NCI-H1417 (cell line): ENCODE measurements at places on chromosomes 3 and 15.
A peak's percentile ranks its signal among the peaks of the same experiment; 100 is the strongest.

- no peak for DNase-seq
Observed at GRCh38 chr15:58705105-58705504, 44.4 kb downstream of the ADAM10 start.

- no peak for DNase-seq
Observed at GRCh38 chr3:46293991-46294833, 52.0 kb downstream of the CCR3 start.

DNA sequence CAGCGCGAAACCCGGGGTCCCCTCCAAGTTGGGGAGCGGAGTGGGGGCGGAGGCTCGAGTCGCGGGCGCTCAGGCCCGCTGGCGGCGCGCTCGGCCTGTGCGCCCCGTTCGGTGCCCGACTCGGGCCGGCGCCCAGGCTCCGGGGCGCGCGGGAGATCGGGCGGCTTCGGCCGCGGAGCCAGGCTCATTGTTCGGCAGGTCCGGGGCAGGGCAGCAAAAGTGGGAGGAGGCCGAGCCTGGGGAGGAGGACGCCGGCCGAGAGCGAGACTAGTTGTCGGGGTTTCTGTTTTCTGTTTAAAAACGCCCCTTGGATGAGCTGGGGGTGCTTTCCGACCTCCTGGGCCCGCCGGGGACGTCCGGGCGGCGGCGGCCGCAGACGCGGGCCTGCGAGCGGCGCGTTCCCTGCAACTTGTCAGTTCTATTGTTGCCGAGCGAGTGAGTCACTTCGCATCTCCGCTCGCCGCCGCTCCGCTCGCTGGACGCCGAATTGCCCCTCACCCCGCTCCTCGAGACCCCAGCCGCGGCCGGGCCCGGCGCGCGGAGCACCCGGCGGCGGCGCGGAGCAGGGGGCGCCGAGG is 676 bp downstream of the TCF12 start:
- DNase-seq, result peak; percentile 20

GRCh38 chr3:101833446-101833974 is 15.8 kb upstream of the NFKBIZ start:
- DNase-seq, result no peak

DNA sequence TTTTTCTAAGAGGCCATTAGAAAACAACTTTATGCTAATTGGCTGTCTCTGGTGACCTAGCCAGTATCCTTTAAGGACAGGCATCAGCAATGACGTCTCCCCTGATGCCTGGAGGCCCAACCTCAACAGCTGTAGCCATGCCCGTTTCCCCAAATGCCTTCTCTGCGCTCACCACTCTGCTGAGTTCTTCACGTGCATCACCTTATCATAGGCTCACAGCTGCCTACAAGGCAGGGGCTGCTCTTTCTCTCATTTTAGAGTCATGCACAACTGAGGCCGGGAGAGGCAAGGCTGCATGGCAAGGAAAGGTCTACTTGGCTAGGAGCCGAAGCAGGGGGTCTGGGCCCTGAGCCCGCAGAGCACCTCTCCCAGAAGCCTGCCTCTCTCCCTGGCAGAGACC is 43.9 kb upstream of the SEC13 start:
- no peak for DNase-seq

- no peak for DNase-seq
Observed at GRCh38 chr3:30604093-30604492, 2.3 kb upstream of the TGFBR2 start.

GRCh38 chr3:28114893-28115292 is 126.5 kb upstream of the CMC1 start:
- no peak for DNase-seq

- DNase-seq, result peak; percentile 33
Observed at GRCh38 chr15:50229336-50229735, 36.2 kb downstream of the HDC start.

- no peak for DNase-seq
Observed at GRCh38 chr3:14525685-14526631, 14.2 kb downstream of the GRIP2 start.

DNA sequence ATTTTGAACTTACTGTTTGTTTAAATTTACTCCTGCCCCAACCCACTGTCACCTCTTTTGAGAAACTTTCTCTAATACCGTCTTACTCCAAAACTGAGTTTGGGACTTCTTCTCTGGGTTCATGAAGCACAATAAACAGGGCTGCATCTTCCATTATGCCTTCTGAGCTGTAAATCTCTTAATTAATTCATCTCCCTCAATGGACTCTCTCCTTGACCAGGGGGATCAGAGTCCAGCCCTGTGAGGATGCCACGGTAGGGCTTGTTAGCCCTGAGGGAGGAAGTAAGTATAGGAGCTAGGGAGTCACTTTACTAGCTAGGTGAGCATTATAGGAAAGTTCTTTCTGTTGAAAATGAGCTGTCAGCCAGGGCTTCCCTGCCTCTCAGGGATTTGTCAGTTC is 299.3 kb upstream of the SATB1 start:
- no peak for DNase-seq

DNA sequence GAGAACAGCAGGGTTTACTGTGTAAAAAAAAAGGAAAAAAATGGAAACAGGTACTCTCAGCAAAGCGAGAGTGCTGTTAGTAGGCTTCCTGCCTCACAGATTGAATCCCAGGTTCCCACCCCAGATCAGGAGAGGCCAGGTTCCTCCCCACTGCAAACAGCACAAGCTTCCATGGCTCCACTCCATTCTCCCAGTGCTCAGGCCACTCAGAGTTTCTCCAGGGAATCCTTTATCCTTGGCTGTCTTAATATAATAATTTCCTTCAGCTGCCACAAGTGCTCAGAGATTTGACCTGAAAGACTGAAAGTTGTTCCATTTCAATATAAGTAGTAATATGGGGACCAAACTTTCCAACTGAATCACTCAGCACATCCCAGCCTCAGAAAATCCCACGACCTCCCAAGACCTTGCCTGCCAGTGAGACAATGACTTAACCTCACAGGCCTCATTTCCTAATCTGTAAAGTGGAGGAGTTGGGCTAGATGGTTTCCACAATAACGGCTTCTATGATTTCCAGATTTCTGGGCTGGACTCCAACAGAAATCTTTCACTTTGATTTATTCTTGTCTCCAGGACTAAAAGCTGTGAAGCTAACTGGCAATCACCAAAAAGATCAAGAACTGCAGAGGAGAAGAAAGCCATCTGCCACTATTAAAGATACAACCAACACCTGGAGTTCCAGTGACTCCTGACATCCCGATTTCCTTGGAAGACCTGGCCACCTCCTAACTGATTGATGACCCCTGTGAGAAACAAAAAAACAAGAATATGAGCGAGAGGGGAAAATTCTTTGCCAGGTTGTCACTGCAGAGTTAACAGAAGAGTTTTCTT is 289.5 kb downstream of the NEK10 start:
- DNase-seq, result no peak

DNA sequence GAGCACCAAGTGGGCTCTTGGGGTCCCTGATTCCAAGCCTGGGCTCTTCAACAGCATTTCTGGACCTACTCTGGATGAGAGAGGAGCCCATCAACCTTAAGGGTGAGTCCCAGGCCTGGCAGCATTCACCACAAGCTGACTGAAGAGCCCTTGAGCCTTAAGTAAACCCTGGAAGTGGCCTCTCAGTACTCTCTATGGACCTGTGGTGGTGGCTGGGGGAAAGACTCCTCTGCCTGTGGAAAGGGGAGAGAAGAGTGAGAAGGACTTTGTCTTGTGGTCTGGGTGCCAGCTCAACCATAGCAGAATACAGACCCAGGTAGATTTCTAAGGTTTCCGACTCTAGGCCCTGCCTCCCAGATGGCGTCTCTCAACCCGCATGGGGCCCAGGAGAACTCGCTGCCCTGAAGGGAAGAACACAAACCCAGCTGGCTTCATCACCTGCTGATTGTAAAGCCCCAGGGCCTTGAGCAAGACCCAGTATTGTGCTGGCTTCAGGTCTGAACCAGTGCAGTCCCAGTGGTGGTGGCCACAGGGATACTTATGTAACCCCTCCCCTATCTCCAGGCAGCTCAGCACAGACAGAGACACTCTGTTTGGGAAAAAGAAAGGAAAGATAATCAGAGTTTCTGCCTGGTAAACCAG is 71.4 kb downstream of the TFDP2 start:
- peak; percentile 88 for DNase-seq

DNA sequence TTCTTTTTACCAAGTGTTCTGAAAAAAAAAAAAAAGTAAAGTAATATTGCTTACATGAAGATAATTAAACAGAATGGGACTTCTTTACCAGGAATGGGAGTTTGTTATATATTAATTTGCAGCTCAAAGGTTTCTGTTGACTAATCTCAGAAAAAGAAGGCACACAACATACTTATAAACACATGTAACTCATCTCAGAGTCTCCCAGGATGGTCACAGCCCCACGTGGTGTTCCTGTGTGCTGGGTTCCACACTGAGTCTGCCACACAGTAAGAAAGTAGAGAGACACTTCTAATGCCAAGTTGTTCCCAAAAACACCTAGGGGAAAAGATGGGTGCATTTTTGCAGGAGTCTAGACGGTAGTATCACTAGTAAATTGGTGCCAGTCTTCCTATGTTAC is 116.7 kb upstream of the ICE2 start:
- DNase-seq, result no peak

DNA sequence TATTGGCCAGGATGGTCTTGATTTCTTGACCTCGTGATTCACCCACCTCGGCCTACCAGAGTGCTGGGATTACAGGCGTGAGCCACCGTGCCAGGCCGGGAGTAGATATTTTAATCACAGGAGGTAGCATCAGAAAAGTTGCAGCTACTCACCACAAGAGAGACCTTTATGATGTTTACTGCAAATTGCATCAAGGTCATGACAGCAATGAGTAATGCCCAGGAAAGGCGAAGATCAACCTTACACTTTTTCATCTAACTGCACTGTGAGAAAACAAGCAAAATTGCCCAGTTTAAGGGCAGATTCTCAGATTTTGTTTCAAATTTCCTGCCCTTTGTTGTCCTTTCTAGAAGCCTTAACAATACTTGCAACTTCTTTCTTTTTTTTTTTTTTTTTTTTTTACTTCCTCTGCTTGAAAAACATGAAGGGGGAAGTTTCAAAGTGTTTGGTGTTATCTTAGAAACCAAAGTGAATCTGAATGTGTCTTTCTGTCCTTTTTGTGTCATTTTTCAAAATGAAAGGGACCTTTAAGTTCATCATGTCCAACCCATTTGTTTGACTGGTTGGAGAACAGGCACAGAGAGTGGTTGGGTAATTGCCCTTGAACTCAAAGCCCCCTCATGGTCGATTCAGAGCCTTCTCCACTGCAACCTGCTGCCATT is 25.0 kb downstream of the TGFBR2 start:
- DNase-seq, result no peak
